GOT3 (cell line): ENCODE measurements at places on chromosomes 16 and 17.

DNA sequence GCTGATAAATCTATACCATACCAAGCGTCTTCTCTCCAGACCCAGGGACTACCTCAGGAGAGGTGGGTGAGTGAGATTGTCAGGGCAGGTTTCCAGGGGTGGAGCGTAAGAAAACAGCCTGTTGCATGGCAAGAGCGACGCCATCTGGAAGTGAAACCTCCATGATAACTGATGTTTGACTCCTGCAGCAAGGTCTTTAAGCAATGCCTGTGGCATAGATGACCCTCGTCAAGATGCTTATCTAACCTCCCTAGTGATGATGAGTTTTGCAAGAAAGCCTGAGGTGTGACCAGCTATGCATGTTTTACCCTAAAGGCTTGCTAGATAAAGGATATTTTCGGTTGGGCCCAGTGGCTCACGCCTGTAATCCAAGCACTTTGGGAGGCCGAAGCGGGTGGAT lies 71.6 kb downstream of the GSG1L start:
- DNase-seq, result no peak

DNA sequence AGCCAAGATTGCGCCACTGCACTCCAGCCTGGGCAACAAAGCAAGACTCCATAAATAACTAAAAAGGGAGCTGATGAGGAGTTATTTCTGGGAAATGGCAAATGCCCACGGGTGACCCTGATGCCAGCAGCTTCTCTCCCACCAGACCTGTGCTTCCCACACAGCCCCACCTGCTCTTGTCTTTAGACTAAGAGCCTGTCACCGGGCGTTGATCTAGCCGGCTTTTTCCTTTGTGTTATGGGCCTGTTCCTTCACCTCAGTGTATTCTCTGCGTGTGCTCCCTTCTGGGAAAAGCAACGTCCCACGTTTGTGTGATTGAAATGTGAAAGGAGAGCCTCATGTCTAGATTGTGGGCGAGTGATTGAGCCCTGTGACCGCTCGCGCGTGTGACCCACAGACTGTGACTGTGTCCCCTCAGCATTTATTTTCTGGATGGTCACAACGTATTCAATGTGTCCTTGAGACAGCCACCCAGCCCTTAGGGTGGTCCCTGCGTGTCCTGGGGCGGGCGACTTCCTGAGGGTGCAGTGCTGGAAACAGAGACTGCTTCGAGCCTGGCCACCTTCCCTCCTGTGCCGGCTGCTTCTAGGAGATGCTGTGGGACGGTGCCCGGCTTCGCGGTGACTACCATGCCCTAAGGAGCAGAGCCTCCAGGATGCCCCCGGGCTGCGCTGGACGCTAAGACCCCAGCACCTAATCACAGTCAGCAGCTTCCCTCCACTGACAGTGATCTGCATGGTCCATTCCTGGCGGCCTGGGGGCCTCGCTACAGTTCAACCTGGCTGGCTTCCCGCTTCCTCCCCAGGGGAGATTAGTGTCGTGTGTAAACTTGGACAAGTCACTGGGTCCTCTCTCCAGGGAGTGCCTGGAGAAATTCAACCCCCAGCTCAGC lies 7.8 kb upstream of the RNPS1 start:
- DNase-seq, result no peak

- DNase-seq, result no peak
These were observed 9.3 kb downstream of the CTRB2 start for GRCh38 chr16:75197522-75198134.

- DNase-seq, result no peak
These were observed 17.0 kb upstream of the ITGAE start for GRCh38 chr17:3817851-3818605.

DNA sequence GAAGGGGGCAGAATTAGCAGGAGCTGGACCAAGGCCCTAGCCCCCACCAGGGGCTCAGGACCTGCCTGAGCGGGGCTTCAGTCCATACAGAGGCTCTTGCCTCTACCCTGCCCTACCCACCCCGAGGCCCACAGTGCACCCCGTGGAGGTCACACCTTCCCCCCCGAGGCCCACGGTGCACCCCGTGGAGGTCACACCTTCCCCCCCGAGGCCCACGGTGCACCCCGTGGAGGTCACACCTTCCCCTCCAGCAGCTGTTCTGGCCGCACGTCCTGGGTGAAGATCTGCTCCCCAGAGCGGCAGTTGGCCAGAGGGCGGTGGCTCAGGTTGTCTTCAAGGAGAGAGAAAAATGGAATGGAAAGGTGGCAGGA lies 11.4 kb downstream of the CASKIN2 start:
- DNase-seq, result no peak

DNA sequence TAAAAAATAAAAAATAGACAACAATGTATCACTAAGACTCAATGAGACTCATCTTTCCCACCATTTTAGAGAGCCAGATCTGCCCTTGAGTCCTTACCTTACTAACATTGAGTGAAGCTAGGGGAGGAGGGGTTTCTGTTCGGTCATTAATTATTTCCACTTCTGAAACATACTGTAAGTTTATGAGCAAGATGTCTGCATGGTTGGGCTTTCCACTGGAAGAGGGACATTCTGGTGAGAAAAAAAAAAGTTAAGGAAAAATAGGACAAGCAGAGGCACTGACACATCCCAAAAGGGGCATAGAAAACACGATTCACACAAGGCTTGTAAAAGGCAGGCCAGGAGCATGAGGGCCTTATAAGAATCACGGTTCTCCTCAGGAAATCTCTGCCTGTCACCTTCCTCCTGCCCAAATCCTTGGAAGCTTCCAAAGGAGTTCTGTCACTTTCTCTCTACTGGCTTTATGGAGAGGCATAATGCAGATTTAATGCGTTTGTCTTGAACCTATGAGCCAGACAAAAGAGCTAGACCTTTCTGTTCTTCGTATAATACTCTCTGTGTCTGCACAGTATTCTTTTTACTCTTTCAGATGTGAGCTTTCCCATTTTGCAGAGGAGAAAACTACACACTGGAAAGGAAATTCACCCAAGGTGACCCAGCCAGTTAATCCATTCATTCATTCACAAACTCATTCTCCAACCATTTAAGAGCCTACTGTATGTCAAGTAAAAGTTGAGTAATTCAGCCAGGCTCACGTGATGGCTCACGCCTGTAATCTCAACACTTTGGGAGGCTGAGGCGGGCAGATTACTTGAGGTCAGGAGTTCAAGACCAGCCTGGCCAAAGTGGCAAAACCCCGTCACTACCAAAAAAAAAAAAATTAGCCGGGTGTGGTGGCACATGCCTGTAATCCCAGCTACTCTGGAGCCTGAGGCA lies 2.5 kb downstream of the LSM12 start:
- DNase-seq, result no peak

DNA sequence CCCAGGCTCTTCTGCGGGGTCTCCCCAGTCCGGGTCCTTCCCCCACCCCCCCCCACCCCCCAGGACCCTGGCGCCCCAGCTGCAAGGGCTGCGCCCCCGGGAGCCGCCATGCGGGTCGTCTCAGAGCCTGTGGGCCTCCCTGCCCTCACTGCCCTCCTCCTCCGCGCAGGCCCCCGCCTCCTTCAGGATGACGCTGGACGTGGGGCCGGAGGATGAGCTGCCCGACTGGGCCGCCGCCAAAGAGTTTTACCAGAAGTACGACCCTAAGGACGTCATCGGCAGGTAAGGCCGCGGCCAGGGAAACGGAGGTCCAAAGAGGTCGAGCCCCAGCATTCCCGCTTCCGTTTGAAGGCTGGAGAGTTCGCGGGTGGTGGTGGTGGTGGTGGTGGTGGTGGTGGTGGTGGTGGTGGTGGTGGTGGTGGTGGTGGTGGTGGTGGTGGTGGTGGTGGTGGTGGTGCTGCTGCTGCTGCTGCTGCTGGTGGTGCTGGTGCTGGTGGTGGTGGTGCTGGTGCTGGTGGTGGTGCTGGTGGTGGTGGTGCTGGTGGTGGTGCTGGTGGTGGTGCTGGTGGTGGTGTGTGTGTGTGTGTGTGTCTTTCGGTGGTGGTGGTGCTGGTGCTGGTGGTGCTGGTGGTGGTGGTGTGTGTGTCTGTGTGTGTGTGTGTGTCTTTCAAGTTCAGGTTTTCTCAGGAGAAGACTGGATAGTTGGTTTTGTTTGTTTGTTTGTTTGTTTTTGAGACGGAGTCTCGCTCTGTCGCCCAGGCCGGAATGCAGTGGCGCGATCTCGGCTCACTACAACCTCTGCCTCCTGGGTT lies 615 bp downstream of the PHKG2 start:
- no peak for DNase-seq

DNA sequence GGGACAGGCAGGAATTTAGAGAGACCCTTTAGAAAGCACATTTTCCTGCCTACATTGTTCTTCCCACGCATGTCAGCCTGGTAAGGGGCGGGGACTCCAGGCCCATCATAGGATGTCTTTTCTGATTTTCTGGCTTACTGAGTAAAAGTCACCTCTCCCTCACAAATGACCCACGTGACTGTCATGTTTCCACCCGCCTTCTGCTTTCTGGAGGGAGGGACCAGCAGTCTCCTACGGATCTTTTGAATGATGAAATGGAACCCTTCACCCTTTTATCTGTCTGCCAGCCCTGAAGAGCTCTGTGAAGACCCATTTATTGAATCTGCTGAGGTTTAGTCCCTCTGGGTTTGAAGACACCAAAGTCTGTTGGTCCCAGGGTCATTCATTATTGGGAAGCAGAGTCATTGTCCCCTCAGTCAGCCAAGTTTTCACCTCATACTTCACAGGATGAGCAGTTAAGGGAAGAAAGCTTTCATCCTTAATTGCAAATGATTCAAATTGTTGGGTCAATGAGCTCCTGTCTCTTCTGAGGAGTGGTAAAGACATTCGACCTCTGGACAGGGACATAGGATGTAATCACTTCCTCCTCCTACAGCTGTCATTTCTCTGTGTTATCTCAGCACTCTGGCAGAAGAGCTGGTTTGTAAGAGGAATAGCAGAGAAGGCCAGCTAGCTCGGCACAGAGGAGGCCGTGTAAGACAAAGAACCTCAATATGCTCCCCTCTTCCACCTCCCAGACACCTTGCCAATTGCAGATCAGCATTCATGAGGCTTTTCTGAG lies 446.1 kb downstream of the HS3ST3B1 start:
- DNase-seq, result no peak

DNA sequence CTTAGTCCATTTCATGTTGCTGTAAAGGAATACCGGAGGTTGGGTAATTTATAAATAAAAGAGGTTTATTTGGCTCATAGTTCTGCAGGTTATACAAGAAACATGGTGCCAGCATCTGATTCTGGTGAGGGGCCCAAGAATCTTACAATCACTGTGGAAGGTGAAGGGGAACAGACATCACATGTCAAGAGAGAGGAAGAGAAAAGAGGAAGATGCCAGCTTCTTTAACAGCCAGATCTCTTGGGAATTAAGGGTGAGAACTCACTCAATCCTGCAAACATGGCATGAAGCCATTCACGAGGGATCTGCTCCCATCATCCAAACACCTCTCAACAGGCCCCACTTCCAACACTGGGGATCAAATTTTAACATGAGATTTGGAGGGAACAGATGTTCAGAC lies 49.5 kb downstream of the BMERB1 start:
- no peak for DNase-seq

GRCh38 chr17:74920306-74920620 lies 2.8 kb downstream of the USH1G start:
- DNase-seq, result no peak

DNA sequence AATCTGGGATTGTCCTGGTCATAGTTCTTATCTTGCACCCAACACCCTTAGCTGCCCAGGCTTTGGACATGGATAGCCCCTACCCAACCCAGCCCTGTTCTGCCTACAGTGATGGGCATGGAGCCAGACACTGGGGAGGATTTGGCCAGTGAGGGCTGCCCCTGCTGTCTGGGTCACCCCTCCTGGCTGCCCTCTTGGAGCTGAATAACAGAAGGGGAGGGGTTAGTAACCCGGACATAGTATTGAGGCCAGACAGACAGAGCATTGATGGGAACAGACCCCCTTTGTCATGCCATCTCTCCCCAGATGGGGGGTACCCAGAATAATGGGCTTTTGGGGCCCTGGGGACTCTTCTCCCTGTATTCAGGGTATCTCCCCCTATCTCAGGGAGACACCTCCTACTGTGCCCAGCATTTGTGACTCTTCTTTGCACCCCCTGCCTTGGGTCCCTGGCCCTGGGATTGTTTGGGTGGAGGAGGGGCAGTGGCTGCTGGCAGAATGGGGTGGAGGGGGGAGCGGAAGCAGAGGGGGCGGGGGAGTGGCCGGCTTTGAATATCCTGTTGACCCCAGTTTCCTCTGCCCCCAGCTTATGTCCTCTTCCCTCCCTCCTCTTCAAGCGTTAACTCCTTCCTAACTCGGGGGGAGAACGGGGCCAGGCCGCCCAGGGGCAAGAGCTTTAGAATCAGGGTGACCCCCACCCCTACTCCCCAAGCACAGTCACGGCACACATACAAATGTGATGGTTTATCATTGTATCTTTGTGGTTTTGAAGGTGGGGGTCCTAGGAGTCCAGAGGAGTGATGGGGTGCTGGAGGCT lies 17.0 kb downstream of the GJD3 start:
- no peak for DNase-seq

DNA sequence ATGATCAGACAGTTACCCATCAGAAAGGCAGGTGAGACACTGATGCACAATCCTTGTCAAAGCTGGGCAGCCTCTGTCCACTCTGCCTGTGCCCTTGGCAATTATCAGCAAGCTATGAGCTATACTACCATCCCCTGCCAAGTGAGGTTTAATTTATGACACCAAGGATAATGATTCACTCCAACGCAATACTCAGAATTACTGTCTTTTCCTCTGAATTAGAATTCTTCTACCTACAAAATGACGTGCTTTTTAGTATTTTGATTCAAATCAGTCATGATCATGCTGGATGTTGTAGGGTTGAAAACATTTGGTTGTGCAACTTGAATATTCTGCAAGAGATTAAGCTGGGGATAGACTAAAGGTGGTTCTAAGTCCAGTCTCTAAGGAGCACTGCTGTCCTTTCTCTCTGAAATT lies 116.8 kb upstream of the SOX9 start:
- no peak for DNase-seq

DNA sequence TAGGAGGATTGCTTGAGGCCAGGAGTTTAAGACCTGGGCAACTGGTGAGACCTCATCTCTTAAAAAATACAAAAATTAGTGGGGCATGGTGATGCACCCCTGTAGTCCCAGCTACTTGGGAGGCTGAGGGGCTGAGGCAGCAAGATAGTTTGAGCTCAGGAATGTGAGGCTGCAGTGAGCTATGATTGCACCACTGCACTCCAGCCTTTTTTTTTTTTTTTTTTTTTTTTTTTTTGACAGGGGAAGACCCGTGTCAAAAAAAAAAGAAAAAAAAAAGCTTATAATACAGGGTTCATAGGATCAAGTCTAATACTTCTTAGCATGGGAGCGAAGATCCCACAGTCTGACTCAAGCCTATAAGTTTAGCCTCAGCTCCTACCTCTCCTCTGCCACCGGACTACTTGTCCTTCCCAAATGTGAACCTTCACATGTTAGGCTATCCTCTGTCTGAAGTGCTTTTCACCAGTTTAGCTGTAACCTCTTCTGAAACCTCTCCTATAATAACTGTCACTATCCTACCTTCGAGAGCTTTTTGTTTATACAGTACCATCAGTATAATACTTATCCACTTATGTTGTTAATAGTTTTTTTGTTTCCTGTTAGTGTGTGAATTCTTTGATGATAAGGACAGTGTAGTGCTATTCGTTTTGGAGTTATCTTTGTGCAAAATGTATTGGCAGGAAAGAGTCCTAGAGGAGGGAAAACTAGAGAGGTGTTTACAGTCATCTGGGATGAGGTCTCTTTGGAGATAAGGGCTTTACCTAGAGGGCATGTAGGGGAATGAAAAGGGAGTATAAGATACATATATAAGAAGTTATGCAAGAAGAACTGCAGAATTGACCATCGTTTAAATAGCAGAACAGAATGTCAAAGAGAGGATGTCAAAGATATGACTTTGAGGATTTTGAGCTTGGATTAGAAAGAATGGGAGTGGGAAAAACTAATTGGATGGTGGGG lies 15.5 kb downstream of the CPD start:
- no peak for DNase-seq
